Cortex of kidney (tissue), 1 donor: ENCODE measurements at places on chromosomes 7 and 10.

DNA sequence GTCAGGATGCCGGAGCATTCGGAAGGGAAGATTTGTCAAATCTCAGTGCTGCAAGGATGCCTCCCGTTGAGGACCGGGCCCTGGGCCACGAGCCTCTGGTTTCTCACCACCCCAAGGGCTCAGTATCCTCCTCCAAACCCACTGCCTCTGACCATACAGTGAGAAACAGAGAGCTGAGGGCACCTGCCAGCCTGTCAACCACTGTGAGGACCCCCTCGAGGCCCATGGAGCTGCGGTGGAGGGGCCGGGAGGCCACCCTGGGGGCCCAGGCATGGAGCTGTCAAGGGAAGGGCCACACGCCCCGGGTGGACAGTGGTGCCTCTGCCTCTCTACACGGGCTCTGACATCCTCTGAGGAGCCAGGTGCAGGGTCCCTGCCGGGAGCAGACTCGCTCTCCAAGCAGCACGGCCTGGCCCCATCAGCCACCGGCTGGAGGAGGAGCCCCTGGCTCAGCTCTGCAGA, 248.0 kb upstream of the TCERG1L start:
- DNase-seq: no peak

DNA sequence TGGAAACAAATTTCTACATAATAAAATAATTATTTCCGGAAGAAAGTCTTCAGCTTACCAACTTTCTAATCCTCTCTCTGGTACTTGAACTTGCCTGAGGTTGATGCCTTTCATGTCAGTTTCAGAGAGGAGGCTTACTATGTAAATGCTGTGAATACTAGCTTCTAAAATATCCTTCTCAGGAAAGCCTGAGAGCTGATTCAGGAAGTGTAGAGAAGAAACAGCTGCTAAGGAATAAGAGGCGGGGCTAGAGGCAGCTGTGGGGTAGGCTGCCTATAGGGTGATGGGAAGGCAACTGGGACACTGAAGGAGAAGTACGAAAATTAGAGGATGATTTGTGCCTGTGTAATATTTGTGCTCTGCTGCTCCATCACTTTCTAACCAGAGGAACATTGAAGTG, 69.3 kb downstream of the AVL9 start:
- no peak for DNase-seq

DNA sequence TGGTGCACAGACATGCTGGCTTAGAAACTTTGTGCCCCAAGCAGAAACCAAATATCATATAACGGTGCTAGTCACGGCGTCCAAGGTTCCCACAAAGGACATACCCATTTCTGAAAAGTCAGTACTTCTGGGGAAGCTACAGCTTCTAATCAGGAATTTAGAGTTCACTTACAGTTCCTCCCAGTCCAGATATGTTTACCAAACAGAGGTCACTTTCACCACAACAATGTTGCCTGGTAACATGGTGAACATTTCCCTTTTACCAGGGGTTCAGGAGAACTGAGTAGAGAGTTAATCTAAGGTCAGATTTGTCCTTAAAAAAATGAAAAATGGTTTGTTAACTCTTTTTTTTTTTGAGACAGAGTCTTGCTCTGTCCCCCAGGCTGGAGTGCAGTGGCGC, 265.9 kb upstream of the MKLN1 start:
- DNase-seq: no peak

DNA sequence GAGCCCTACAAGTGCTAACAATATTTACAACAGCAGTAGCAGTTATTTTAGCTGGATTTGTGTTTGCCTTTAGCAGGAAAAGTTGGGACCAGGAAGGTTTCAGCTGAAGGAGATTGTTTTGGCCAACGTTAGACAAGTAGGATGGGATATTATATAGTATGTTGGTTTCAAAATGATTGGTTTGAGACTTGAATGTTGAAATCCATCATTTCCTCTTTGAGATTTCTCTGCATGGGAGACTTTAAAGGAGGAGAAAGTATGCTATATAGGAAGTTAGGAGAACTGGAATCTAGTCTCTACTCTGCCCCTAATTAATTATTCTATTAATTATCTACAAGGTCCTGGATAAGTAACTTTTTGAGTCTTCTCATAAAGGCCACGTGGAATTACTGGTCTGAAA, 263.8 kb downstream of the PTEN start:
- no peak for DNase-seq

- DNase-seq: no peak
Measured at GRCh38 chr7:120941064-120941463, 9.5 kb upstream of the ING3 start.

DNA sequence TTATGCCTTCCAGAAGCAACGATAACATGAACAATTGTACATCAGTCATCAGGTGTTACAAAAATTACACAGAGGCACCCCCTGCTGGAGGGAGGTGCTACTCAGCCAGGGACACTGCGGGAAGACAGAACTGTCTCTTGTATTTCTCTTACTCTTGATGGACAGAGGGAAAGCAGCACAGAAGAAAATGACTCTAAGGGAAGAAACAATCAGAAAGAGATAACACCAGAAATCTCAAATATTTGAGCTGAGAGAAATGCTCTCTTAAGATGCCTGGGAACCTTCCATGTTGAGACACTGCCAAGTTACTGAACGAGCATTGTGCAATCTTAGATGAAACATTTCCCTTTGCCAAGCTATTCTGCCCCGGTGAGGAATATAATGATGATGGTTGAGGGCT, 227.6 kb upstream of the NPSR1 start:
- DNase-seq: no peak

DNA sequence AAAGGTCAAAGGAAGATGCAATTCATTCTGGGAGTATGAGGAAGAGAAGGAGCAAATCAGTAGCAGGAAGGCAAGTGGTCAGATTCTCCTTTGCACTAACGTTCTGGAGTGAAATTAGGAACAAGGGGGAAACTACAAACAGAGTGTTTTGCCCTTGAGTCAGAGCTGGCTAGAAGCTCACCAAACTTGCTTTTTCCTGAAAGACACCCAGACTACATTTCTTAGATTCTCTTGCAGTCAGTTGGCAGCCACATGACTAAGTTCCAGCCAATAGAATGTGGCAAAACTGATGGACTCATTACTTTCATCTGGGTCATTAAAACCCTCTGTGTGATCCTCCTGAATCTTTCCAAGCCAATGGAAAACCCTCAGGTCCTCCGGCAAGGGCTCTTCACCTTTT, 18.6 kb upstream of the DLX5 start:
- no peak for DNase-seq
